Naive B cell (primary cell): ENCODE measurements at places on chromosomes 7 and 10. TPM values are rescaled to one million over a fixed set of nuclear protein-coding genes. Genes with fewer than 3 reads are reported as not detected.

EPDR1 gene
- not detected for polyA plus RNA-seq

NUTM2E gene
- not detected for polyA plus RNA-seq

DNA sequence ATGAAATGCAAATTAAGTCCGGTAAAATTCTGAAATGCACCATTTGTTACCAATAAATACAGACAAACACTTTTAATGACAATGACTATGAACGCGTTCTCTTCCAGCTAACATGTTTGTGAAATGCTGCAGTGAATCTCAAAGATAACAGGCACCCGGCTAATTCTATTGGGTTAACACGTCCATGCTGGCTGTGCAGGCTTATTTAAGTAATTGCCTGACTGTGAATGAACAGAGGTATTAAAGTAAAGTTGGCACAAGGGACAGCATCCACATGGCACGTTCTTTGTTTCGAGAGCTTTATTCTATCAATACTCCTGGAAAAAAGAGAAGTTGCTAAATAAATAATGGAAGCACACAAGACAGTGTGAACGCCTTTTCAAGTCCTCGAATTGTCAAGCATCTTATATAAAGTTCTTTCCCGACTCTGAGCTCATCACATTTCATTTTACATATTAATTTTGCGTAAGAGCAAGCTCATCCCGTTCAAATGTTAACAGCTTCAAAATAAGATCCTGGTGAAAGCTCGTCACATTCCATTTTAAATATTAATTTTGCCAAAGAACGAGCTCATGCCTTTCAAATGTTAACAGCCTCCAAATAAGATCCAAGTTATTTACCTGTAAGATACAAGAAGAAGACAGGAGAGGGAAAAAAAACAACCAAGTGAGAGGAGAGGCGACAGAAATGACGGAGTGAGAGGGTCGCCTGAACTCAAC is 111.3 kb upstream of the RHEB start:
- H3K4me3 ChIP-seq, result peak overlapping the region; percentile 84
- H3K27me3 ChIP-seq, result no peaks in the 10 kb centered on the region
- peak overlapping the region; percentile 81 for H3K27ac ChIP-seq
- DNase-seq, result no peak
- H3K4me1 ChIP-seq, result peaks cover 18% of the 10 kb centered on the region

- peak overlapping the region; percentile 92 for H3K4me3 ChIP-seq
- no peaks in the 10 kb centered on the region for H3K36me3 ChIP-seq
- no peaks in the 10 kb centered on the region for H3K27me3 ChIP-seq
- DNase-seq, result no peak
- peaks cover 20% of the 10 kb centered on the region for H3K4me1 ChIP-seq
- H3K27ac ChIP-seq, result peak overlapping the region; percentile 89
These were observed 1.1 kb upstream of the SLC25A13 start for GRCh38 chr7:96322847-96323461.
